ENCODE measurements at places on chromosomes 6 and 20. TPM values are rescaled to one million over a fixed set of nuclear protein-coding genes. Genes with fewer than 3 reads are reported as not detected.

Gene COL19A1
- total RNA-seq = not detected

Gene BMP5
- 0.07 TPM for total RNA-seq

Gene CST4
- total RNA-seq = not detected

Gene FAXC
- total RNA-seq = 6.5 TPM

Gene GID8
- 23.5 TPM for total RNA-seq

Gene TRIM40
- total RNA-seq = not detected

Gene PGC
- total RNA-seq = not detected

Gene CGAS
- 5.5 TPM for total RNA-seq

Gene MAS1
- total RNA-seq = not detected

Gene DEFB132
- not detected for total RNA-seq

Gene SLC35F1
- 0.01 TPM for total RNA-seq

Gene R3HDML
- total RNA-seq = 0.52 TPM

Gene CASP8AP2
- 6.2 TPM for total RNA-seq

Gene TUBB1
- total RNA-seq = not detected

Gene HNF4A
- total RNA-seq = 11.5 TPM

Gene GRM1
- total RNA-seq = 0.08 TPM

Gene OR2J3
- not detected for total RNA-seq

Gene HLA-DQB2
- total RNA-seq = not detected

All from A549 treated with CpdA at 1 μM for 4 hours (cell line).